ENCODE measurements at places on chromosomes 5 and 9.

DNA sequence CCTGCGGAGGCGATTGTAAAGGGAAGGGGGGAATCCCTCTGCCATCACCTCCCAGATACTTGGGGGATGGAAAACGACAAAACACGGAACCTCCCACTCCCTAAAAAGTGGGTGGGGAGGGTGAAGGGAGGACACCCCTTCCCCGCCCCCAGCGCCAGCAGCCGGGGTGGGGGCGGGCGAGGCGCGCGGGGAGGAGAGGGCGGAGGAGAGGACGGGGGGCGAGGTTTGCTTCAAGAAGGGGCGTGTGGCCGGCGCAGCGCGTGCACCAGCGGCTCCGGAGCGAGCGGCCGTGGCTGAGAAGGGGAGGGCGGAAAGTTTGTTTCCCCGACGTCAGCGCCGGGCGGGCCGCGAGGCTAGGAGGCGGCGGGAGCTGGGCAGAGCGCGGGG lies at the start of gene PRRX2:
PRRX2 (plus strand) TSS at position 259 of the 387 bp plus-strand sequence. CDS start 221 bp downstream, outside the sequence.
- no peak for DNase-seq

DNA sequence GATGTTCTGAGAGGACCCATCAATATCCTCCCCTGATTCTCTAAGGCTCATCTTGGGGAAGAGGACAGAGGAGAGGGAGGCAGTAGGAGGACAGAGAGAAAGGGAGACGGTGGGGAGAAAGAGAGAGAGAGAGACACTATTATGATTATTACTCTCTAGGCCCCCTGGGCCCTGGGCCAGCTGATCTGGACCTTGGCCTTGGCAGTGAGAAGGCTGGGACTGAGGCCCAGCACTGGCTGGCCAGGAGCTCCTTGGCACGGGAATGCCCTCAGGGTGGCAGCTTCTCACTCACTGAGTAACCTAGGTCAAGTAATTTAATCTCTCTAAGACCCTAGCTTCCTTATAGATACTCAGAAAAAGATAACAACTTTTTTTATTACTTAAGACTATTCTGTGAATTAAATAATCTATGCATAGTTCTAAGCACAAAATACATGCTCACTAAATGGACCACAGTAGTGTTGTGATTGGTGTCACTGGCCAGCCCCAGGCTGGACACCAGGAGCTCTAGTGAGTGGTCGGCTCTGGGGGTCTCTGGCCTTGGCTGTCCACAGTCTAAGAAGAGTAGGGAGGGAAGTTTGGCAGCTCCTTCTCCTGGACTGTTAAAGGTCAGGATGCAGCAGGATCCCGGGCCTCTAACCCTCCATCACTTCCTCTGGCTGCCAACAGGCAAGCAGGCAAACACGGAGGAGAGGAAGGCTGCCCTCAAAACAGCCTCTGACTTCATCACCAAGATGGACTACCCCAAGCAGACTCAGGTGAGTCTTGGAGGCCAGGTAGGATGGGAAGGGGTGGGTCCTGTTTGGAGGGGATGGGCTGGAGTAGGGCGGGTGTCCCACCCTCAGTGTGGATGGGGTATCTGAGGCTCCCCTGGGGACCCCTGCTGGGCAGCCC lies 50.0 kb downstream of the GSN start:
- DNase-seq = no peak

DNA sequence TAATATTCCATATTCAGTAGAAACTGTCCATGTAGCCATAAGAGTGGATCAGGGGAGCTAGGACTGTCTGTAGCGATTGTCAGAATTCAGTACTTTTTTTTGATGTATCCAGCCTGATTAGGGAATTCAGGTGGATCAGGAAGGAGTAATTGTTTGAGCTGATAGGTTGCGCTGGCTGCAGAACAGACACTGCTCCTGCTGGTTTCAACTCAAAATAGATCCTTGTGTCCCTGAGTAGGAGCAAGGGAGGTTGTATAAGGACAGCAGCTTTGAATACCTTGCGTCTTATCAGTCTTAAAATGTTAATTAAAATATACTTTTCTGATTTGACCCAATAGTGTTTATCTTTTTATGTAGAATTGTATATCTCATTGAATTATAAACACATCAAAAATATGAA lies 229.6 kb downstream of the KDM4C start:
- no peak for DNase-seq

DNA sequence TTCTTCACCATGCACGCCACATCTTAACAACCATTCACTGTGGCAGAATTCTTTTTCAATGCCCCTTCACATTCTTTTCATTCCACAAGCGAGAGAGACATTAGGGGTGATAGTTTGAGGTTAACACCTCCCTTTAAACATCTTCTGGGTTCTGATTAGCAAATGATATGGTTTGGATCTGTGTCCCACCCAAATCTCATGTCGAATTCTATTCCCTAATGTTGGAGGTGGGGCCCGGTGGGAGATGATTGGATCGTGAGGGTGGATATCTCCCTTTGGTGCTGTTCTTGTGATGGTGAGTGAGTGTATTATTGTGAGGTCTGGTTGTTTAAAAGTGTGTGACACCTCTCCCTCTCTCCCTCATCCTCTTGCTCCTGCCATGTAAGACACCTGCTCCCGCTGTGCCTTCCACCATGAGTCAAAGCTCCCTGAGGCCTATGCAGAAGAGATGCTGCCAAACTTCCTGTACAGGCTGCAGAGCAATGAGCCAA lies 46.1 kb upstream of the RAI14 start:
- DNase-seq = no peak

GRCh38 chr9:92652461-92652860 lies 17.5 kb downstream of the IPPK start:
- no peak for DNase-seq

DNA sequence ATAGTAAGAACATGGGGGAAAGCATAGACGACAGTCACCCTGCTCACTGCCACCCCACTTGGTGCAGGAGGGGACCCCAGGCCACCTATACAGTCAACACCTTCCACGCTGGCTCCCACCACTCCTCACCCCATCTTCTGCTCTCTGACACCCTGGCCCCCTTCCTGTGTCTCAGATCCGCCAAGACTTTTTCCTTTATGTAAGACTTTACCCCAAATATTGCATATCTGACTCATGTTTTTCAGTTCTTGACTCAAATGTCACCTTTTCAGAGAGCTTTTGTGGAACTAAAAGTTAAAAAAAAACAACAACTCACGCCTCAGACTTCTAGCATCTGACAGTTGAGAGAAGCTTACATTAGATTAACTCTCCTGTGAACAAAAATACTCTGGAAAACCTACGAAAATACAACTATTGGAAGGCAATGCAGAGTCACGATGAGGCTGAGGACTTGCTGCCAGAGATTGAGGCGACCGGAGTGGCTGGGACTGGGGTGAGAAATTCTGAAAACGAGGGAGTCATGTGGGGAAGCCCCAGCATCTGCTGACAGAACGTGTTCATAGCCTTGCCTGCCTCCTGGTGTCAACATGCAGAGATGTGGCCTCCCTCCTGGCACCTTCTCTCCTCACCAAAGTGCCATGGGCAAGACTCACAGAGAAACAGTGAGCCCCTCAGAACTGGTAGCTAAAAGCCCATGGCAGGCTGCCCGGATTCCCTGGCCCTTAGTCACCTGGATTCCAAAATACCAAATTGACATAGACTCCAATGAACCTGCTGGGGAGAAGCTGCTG lies 22.4 kb upstream of the FCN2 start:
- DNase-seq = peak; percentile 7

DNA sequence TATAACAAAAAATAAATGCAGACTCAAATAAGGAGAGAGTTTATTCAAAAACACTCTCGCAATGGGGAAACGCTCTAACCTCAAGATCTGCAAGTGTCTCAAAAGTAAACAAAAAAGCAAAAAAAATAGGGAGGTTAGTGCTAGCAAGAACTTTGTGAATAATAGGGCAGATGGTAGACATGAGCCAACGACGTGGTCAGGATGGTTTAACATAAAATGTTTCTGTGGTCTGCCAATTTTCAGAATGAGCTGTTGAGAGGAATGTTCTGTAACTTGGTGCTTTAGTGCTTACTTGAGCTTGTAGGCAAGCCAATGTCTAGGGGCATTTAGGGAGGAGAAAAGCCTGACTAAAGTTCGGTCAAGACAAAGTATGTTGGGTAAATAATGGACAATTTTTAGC lies 1813.9 kb upstream of the CDH6 start:
- no peak for DNase-seq

DNA sequence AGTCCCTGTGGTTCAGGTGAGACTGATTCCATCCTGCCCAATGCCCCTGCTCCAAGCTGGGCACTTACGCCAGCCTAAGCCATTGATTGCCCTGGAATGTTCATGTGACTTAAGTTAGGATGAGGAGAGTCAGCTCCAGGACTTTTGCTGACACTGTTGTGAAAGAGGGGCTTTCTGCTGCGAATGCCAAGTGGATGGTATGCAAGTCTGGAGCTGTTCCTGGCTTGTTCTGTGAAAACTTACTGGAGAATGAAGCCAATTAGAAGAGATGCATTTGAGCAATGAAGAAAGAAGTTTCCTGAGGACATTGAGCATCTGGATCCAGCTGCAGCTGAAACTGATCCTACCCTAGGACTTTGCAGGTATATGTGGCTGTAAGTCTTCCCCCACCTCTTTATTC lies 61.2 kb upstream of the ZFR start:
- no peak for DNase-seq

DNA sequence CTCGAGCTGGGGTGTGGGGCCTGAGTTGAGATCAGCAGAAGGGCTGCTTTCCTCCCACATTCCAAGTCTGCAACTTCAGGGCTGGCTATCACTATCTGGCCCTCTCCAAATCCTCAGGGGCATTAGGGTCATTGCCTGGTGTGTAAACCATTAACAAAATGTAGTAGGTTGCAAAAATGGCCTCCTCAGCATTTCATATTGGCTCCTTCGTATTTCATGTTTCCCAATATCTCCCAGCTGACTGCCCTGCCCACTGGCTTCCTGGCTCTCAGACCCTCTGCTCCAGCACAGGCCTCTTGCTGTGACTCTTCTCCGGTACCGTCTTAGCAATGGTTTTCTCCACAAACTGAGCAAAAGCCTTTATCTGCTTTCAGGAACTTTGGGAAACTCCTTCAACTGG lies 113.8 kb downstream of the GADD45G start:
- no peak for DNase-seq

DNA sequence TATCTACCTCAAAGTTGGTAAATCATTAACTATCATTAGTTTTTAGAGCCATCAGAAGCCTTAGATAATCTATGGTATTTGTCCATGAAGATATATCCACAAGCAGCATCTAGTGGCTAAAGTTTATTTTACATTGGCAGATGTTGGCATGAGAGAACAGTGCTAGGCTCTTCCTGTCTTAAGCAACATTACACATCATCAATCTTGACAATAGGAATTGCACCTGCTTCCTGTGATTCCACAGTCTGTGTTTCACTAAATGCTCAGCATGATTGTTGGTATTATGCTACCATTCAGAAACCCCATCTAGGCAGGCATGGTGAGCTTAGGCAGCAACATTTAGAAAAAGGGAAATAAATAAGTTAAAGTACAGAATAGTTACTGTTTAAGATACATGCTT lies 246.6 kb downstream of the SLCO4C1 start:
- DNase-seq = no peak
